ENCODE measurements at places on chromosomes 2 and 18. TPM values are rescaled to one million over a fixed set of nuclear protein-coding genes. Genes with fewer than 3 reads are reported as not detected.

Gene NDC80
- polyA plus RNA-seq = 22.2 TPM

Gene RAB6C
- not detected for polyA plus RNA-seq

Gene SLC66A3
- polyA plus RNA-seq = 8.8 TPM

Gene HTR2B
- polyA plus RNA-seq = not detected

Gene CCDC141
- not detected for polyA plus RNA-seq

Gene SKOR2
- polyA plus RNA-seq = not detected

Gene KIF1A
- polyA plus RNA-seq = not detected

Gene SETBP1
- polyA plus RNA-seq = 1.1 TPM

Gene SLC9A2
- polyA plus RNA-seq = 0.02 TPM

Gene ABCG8
- polyA plus RNA-seq = not detected

Gene ASB18
- not detected for polyA plus RNA-seq

Gene APLF
- 1.6 TPM for polyA plus RNA-seq

Gene CAPN13
- polyA plus RNA-seq = not detected

Gene TTLL4
- polyA plus RNA-seq = 40.3 TPM

Gene TANC1
- polyA plus RNA-seq = 6.2 TPM

Gene G6PC2
- not detected for polyA plus RNA-seq
